ENCODE measurements at places on chromosomes 1 and 21. TPM values are rescaled to one million over a fixed set of nuclear protein-coding genes. Genes with fewer than 3 reads are reported as not detected.

DNA sequence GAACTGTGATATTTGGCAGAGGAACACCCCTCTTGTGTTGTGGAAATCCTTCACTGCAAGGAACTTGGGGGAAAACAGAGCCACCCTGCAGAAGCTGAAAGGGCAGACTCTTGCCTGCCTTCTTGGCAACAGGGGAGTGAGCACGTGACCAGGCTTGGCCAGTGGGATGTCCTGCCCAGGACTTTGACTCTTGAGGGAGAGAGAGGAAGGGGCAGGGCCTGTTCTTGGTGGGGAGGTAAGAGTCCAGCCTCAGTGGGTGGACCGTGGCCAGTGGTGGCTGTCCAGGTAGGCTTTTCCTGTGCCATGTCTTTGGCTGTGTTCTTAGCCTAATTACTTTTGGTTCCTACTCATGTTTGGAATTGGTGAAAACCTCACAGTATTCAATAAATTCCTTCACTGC is 8.6 kb upstream of the AK2 start:
- peak; percentile 17 for DNase-seq

Gene GPR3
- 0.51 TPM for total RNA-seq

Gene CYYR1
- 26.9 TPM for total RNA-seq

- no peak for DNase-seq
Observed at GRCh38 chr1:90313778-90314177, 318.9 kb downstream of the ZNF326 start.
